ENCODE measurements at places on chromosomes 1 and 21.

- DNase-seq, result no peak
These were observed 1753.4 kb downstream of the MRPL39 start for GRCh38 chr21:23853796-23854379.

DNA sequence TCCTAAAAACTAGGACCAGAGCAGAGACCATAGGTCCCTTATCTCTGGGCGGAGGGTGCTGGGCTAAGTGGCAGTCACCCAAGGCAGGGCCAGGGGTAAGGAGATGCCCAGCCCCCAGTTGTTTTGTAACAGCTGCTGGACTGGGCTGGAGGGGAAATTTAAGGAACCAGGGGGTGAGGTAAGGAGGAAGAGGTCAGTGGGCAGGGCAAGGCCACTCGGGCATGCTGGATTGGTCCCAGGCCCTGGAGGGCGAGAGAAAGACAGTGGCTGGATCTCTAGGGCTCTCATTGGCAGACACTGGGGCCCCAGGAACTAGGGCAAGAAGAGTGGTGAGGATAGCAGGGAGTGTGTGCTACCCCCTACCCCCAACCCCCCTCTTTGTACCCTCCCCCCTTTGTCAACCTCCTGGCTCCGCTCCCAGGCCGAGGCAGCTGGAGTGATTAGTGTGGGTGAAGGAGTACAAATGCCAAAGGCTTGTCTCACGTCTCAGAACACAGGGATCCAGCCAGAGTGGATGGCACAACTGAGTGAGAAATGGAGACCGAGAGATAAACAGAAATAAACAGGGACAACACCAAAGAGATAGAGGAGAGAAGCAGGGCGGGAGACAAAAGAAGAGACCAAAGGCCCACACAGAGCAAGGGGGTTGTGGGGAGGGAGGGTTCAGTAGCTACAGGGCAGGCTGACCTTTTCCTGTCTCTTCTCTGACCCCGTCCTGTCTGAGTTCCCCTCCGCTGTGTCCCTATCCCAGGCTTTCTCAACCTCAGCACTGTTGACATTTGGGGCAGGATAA is 20.5 kb upstream of the THRAP3 start:
- no peak for DNase-seq

DNA sequence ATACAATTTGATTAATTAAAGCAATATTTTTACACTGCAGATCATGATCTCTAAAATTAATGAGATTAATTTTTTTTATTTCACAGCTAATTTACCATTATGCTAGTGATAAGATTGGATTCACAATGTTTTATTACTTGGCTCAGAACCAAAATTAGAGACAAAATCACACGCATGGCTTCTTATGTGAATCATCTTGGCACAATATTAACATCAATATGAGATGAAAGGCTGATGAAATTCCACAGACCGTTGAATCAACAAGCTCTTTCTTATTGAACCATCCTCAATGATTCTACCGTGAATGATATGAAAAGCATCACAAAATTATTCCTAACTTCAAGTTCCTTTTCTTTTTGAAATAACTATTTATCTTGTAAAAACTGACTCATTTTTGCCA is 544.9 kb downstream of the KCNT2 start:
- no peak for DNase-seq

DNA sequence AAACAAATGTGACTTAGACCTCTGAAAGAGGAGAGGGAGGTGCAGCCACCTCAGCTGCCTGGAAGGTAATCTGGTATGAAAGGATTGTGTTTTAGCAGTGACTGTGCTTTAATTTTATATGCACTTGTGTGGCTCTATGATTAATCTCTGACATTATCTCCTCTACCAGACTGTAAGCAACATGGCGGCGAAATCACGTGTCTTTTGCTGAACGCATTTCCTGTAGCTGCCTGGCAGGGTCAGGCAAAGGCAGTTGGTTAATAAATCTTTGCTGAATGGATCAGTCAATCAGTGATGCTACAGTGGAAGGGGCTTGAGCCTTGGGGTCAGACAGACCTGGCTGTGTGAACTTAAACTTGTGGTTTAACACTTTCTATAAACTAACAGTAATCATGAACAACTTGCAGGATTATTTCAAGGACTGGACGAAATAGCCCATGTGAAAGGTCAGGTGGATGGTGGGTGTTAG is 96.9 kb downstream of the ADSS2 start:
- no peak for DNase-seq

DNA sequence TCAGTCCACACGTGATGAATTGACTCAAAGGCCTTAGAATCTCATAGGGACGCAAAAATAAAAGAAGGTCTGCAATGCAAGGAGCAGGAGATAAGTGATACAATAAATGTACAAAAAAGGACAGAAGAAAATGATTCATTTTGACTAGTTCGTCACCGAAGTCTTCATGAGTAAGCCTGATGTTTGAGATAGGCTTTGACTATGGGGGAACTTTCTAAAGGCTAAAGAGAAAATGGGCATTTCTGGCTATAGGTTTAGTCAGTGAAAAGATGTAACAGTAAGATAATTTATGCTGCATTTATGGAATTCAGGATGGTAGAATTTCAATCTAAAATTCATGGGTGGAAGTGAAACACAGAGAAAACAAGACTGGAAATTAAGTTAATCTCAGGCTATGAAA is 163.0 kb downstream of the ADGRL4 start:
- DNase-seq, result no peak

Measured in stimulated activated CD8-positive, alpha-beta memory T cell treated with anti-CD3 and anti-CD28 coated beads, Interleukin-2, amount 100 ng/mL, for 1 hour (primary cell).